ENCODE measurements at places on chromosomes 7 and 10. TPM values are rescaled to one million over a fixed set of nuclear protein-coding genes. Genes with fewer than 3 reads are reported as not detected.

Gene HOXA9
- 0.39 TPM for total RNA-seq

Gene TMEM209
- 19.3 TPM for total RNA-seq

Gene LIPN
- total RNA-seq, result not detected

Gene PDE1C
- 3.6 TPM for total RNA-seq

Gene GPR37
- 0.54 TPM for total RNA-seq

Gene SLC25A40
- total RNA-seq, result 5.4 TPM

Gene AOAH
- 0.11 TPM for total RNA-seq

Gene HPSE2
- total RNA-seq, result not detected

Gene SNX13
- total RNA-seq, result 16.8 TPM

Gene GNB2
- total RNA-seq, result 275 TPM

Gene CALHM1
- not detected for total RNA-seq

Gene TMEM130
- 0.42 TPM for total RNA-seq

Gene MKI67
- 65.1 TPM for total RNA-seq

Gene XRCC2
- 5.2 TPM for total RNA-seq

Gene LIPK
- total RNA-seq, result not detected

Gene FKBP6
- total RNA-seq, result not detected

Gene SPDYE8
- not detected for total RNA-seq
